Mucosa of gallbladder (tissue), 1 donor: ENCODE measurements at places on chromosomes 2 and 18. TPM values are rescaled to one million over a fixed set of nuclear protein-coding genes. Genes with fewer than 3 reads are reported as not detected.

DNA sequence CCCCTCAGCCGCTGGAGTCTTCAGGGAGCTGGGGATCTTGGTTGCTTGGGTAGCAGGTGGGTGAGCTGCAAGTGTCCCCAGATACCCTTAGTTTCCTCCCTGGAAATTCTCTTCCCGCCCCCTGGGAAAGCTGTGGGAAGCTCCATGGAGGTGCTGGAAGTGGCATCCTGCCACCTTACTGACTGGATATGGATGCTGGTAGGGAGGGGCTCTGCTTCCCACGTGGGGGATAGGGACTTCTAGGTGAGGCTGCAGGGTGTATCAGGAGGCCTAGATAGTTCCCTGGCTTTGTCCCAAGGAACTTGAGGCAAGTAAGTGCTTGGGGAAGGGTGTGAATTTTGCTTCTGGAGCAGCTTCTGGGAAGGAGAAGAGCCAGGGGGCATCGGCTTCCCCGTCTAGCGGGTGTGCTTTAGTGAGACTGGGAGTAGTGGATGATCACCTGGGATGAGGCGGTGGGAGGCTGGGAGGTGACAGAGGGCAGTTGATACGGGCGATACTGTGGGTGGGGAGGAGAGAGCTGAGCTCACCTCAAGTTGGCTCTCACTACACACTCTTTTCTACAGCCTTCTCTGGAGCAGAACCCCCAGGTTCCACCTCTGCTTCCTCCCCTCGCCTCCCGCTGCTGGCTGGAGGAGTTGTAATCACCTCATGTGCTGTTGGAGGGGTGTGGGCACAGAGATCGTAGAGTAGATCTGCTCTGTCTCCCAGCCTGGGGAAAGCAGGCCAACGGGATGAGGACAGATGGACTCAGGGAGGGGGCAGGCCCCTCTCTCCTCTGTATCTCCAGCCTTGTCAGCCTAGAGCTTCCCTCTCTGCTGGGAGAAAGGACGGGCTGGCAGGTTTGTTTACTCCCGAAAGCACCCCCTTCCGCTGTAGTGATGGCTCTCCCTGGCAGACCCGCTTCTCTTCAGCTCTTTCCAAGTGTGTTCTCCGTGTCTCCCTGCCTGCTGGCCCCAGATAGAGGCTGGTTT is 19.8 kb downstream of the TET3 start:
- DNase-seq = no peak

Gene KCNIP3
- 24.3 TPM for total RNA-seq

DNA sequence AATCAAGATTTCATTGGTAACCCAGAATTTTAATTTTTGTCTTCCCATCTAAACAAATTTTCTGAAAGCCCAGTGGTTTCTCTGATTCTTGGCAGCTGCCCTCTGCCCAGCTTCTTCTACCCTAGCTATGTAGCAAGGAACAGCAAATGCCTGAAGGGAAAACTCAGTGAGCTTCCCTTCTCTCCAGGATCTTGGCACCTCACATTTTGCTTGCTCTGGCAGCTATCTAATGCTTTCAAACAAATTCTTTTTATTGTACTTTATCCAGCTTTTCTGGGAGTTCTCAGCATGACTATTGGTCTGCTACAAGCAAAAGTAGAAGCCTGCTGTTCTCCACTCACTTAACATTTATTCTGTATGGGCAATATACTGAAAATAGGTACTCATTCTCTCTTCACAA is 18.3 kb upstream of the GFPT1 start:
- DNase-seq = no peak

DNA sequence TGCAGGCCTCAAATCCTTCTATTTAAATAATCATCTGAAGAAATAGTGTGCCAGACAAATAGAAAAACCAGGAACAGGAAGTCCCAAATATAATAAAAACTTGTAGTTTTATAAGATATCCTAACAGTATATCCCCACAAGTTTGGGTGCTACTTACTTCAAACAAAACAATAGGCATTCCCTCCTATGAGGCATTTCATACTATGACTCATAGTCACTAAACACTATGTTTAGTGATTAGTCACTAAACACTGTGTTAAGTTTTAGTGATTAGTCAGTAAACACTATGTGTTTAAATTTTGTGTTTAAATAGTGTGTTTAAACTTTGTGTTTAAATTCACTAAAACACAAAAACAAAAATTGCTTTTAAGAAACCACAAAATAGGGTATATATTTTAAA is 407.0 kb upstream of the CDH19 start:
- DNase-seq = no peak
